ENCODE measurements at places on chromosomes 5 and 9.

- no peak for DNase-seq
These were observed 11.2 kb upstream of the ANXA6 start for GRCh38 chr5:151168602-151169344.

- no peak for DNase-seq
These were observed 4.0 kb upstream of the EHMT1 start for GRCh38 chr9:137614631-137615386.

DNA sequence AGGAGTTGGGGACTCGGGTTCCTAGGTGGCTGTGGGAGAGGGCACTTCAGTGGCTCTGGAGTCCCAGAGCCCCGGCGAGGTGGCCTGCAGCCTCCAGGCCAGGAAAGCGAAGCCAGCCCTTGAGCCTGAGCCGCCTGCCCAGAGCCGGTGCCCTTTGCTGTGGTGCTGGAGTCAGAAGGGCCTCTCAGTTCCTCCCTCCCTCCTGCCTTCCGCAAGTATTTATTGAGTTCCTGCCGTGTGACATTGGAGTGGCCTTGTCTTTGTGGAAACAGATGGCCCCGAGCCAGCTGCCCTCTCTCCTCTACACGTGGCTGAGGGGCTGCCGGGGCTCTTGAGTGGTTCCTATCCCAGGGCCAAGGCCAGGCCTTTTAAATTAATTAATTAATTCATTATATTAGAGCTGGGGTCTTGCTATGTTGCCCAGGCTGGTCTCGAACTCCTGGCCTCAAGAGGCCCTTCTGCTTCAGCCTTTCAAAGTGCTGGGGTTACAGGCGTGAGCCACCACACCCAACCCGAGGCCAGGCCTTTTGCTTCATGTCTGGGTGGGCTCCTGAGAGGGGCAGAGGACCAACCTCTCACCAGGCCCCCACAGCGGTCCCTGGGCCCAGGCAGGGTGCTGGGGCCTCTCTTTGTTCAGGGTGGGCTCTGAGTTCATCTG lies 45.6 kb upstream of the IER5L start:
- no peak for DNase-seq

DNA sequence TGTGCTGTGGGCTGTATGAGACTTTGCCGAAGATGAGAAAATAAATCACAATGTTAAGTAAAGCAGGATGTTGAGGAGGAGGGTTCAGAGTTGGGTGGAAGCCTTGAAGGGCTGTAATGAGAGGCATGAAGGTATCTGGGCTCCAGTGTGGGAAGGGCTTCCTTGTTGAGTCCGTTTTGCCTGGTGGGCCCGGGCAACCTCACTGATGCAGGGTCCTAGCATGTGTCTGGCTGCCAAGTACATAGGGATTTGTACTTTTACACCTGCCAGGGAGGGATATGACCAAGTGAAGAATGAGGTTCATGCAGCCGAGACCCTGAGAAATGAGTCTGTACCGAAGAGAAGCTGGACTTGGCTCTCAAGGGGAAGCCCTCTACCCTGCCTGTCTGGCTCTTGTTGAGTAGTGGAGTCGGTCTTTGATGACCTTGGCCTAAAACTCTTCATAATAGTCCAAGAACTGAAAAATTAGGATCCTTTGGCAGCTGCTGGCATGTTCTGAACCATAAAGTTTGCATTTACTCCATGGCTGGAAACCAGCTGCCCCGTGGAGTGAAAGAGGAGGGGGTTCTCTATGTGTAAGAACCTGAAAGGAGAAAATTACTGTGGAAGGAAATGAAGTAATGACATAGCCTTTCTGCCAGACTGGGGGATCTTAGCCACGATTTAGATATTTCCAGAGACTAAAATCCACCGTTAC lies 59.0 kb upstream of the DPYSL3 start:
- DNase-seq = no peak

- DNase-seq = no peak
These were observed 266.1 kb downstream of the EDIL3 start for GRCh38 chr5:84118551-84118950.

DNA sequence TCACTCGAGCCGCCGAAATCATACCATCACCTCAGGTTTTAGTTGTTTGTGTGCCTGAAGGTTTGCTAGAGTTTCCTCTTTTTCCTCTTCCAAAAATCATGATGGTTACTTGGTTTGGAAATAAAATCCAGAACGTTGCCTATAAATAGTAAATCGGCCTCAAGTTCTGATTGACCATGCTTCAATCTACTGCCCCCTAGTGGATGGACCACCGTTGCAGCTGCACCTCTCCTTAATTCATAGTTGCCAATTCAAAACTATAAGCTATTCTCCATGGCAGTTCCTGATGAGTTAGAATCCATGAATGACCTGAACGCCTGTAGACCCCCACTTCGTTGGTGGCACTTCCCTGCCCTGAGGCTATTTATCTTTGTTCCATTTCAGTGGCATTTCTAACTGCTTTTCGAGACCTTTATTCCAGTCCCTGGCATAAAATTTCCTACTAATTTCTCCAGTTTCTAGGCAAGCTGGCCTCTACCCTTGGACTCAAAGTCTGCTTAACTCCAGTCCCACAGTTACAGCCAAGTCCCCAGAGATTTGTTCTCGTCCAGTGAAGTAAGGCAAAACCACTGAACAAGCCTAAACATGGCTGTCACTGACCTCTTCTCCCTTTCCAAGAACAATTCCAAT lies 422.6 kb downstream of the EFNA5 start:
- DNase-seq = no peak

DNA sequence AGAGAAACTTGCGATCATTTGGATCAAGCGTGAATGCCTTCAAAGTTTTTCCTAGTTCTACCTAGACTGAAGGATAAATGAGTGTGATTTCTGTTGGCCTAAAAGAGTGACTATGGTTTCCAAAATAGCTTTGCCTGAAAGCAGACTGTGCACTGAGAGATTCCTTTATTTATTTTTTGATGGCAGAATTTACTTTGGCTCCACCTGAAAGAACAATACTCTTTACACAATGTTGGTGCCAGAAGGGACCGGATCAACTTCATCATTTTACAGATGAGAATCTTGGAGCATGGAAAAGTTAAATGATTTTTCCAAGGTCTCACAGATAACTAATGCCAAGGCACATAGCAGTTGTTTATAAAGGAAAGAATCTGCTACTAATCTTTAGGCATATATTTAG lies 199.6 kb downstream of the KCTD16 start:
- no peak for DNase-seq

DNA sequence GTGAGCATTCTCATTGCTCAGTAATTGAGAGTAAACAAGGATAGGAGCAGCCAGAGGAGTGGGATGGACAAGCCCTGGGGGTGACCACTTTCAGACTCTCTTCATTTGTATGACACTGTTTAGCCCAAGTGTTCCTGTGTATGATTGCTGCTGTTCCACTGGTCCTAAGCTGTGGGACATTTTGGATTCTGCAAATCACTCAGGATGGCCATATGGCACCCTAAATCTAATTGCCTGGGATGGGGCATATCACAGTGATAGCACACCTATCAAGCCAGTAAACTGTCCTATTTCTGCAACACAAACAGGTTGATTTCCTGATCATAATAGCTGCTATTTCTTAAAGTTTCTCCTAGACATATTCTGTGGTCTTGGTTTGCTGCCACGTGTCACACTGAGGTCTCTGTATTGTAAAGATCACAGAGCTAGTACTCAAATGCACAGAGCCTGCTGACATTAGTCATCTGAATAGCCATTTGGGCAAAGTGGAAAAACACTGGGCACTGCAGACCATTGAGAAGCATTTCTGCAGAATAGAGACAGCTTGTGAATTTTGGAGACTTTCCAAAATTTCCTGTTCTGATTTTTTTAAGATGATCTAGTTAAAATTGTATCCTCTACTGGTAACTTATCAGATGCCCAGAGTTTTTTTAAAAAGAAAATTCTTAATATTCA lies 320.2 kb downstream of the RFX3 start:
- DNase-seq = no peak

DNA sequence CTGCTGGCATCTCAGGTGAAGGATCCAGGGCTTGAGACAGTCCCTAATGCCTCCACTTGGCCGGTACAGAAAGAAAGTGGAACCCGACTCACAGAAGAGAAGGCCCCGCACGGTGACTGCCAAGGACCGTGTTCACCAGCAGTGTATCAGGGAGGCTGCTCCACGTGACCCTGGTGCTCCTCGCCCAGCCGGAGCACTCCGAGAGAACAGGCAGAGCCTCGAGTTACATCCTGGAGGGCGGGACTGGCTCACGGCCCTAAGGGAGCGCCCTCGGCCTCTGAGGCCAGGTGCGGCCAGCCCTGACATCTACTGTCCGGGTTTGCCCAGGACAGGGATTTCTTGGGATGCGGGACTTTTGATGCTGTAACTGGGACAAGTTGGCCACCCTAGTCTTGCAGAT lies 104.0 kb upstream of the SARDH start:
- no peak for DNase-seq

DNA sequence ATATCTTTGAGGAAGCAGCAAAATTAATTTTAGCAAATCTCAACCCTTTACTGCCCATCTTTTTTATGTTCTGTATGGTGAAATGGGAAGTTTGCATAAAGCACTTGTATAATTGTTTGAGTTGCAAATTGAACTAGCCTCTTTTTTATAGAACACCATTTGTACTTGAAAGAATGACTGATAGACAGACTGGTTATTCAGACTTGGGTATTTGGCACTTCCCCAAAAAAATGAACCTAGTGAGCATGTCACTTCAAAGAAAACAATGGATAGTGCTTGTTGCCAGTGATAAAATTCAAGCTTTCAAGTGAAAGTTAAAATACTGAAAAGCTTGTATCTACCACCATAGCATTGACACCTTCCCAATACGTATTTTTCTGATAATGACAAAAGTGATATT lies 115.8 kb downstream of the ERCC6L2 start:
- DNase-seq = no peak

- no peak for DNase-seq
These were observed 13.3 kb upstream of the NKD2 start for GRCh38 chr5:995318-995717.

- no peak for DNase-seq
These were observed 1.6 kb upstream of the SPOCK1 start for GRCh38 chr5:137500615-137501225.

DNA sequence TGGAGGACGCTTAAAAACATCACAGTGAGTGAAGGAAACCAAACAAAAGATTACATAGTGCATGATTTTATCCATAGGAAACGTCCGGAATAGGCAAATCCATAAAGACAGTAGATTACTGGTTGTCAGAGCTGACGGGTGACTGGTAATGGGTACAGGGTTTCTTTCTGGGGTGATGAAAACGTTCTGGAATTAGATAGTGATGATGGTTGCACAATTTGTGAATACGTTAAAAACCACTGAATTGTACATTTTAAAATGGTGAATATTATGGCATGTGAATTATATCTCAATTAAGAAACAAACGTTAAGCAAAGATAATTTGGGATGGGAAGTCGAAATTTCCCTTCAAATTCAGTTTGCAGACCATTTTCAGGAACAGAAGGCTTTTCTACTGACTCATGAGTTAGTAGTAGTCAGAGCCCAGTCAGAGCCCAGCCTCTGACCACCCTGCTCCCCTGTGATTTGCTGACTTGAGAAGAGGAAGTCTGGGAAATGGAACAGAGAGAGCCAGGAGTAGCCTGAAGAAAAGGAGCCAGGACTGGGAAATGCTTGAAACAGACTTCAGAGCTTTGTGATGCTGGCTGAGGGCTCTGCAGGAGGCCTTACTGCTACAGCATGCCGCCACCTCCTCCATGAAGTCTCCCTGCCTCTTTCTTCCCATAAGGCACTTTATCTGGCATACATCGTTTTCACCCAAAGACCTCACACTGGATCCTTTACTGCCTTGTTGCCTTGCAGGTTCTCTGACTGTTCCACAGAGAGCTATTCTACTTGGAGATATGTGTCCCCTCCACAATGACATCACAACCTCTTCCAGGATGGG lies 46.4 kb upstream of the CTNNA1 start:
- DNase-seq = no peak

GRCh38 chr5:33837301-33837700 lies 54.5 kb downstream of the ADAMTS12 start:
- DNase-seq = no peak

DNA sequence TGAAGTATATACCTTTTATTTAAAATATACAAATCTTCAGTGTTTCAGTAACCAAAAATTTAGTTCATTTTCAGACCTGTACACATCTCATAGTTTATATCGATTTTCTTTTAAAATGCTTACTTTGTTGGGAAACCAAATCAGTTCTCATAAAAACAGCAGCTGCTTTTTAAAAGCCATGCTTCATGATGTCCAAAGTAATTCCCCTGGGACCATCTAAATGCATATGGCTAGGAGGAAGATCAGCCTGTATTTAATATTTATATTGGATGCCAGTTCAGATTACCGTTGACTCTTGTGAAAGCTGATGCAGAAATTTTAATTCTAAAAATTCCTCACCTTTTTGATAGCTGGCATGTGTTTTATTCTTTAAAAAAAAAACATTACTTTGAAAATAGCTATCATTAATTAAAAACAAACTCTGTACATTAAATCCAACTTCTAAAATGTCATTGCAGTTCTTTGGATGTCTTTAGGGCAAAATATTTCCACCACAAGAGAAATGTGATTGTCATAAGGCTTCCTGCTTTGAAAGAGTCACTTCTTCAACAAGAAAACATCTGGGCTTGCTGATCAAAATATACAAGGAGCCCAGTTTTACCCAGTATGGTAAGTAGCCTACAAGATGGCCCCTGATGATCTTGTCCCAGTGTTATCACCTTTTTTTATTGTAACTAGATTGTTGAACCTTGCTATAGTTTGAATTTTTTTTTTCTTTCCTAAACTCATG lies 1242.9 kb upstream of the CDH6 start:
- DNase-seq = no peak

GRCh38 chr9:117249799-117250198 lies 165.1 kb downstream of the ASTN2 start:
- no peak for DNase-seq

GRCh38 chr5:9056046-9056445 lies 489.8 kb downstream of the SEMA5A start:
- no peak for DNase-seq

DNA sequence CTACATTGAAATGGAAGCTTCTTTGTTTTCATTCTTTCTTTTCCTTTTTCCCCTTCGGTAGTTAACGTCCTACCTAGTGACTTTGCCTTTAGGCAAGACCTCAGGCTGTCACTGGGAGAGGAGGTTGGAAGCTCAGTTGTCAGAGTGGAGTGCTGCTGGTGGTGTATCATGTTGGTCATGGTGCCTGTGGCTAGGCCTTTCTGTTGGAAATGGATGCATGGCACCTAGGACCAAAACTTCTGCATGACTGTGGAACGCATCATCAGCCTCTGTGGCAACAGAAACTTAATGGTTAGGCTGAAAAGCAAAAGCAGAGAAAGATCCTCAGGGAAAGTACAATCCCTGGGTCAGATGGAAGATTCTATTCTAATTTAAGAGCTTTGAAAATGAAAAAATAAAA lies 57.9 kb downstream of the OSTF1 start:
- no peak for DNase-seq

GRCh38 chr5:171667341-171668096 lies 118.1 kb upstream of the SMIM23 start:
- DNase-seq = no peak

- no peak for DNase-seq
These were observed 49.2 kb downstream of the KIAA1958 start for GRCh38 chr9:112535811-112536210.

DNA sequence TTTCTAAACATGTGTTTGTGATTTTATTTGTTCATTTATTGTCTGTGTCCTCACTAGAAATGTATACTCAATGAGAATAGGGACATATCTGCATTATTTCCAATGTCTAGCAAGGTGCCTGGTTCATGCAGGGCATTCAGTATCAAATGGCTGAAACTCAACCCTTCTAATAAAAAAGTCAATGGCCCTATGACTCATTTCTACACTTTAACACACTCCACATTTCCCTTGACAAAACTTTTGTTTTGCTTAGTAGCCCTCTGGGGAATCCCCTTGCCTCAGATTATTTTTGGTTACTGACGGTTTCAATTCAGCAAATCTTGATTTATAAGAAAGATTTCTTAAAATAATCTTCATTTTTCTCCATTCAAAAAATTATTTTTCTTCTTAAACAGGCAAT lies 206.0 kb upstream of the DMRTA1 start:
- peak; percentile 72 for DNase-seq

All from CD4-positive, CD25-positive, alpha-beta regulatory T cell (primary cell).